GM03348 (cell line): ENCODE measurements at places on chromosomes 16 and 17.

- no peak for DNase-seq
Observed at GRCh38 chr17:36786867-36787266, 150.4 kb upstream of the LHX1 start.

GRCh38 chr16:117379-118365, 20.8 kb downstream of the NPRL3 start:
- DNase-seq, result peak; percentile 77

DNA sequence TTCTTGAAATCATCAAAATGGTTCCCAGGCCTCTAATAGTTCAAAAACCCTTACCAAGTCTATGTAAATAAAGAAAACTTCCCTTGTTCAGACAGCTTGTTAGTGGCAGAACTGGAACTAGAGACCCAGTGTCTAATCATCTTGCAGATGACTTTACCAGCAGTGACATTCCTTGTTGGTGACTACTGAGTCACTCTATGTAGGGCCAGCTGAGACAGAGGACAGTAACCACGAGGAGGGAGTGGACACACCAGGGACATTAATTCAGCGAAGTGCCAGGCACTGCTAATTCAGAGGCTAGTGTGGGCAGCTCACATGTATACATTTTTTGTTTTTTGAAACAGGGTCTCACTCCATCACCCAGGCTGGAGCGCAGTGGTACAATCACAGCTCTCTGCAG, 6.1 kb upstream of the HEATR3 start:
- no peak for DNase-seq

DNA sequence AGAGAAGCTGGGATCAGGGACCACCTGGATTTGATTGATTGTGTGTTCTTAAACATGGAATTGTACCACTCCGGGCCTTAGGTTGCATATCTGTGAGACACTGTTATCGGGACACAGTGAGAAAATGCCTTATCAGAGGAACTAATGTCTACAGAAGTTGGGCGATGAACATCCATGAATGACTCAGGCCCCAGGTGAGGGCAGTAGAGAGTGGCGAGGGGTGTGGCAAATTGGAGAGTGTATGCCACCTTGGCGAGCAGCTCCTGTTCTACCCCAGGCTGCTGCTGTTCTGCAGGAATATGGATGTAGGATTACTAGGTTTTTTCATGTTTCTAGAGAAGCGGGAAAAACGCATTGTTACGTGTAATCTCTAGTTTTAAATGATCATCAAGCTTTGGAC, 38.8 kb downstream of the CLEC16A start:
- DNase-seq, result no peak

GRCh38 chr17:75611851-75612429, 21.3 kb upstream of the SMIM5 start:
- DNase-seq, result no peak

DNA sequence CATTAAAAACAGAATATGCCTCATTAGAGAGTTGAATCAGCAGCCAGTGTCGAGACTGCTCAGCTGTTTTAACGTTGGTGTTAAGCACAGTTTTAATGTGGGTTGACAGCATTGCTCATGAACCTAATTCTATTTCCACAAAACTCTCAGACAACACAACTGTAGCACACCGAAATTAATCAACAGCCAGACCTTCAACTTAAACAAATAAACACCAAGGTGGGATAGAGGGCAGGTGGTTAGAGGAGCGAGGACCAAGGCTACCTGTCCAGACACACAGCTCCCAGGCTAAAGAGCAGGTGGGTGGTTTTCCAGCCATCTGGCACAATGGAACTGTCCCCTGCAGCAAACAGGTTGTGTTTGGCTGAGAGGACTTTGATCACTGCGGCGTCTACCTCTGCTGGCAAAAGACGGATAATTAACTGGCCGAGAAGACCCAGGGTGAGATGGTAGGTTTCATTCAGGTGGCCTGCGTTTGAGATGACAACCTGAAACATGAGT, 69.6 kb upstream of the ATP2A3 start:
- no peak for DNase-seq

- DNase-seq, result no peak
Observed at GRCh38 chr16:55899857-55900256, 24.7 kb upstream of the CES5A start.

GRCh38 chr16:68291227-68291626, 19.5 kb downstream of the SLC7A6OS start:
- no peak for DNase-seq

DNA sequence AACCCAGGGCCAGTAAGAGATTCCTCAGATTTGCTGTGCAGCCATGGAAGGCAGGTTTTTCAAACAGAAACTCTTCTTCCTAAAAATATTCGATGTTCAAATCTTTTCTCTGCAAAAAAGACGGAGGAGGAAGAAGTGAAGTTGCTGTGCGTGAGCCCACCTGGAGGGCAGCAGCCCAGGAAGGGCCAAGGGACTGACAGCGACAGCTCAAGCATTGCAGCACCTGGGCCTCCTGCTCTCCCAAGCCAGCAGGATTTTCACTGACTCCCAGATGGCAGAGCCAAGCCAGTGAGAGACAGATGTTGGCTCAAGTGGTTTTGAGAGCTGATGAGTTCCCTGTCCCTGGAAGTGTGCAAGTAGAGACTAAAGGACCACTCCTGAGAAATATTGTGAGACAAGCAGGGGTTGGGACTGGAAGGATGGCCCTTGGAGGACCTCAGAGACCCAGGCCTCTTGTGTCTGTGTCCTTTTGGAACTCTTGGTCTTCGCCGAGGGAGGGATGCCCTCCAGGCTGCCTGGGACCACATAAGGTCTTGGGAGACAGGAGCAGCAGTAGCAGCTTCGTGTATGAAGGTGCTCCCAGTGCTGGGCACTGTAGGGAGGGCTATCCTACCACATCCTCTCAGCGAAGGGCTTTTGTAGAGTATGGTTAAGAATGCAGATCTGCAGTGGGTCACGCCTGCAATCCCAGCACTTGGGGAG, 29.3 kb upstream of the TNFRSF13B start:
- no peak for DNase-seq

DNA sequence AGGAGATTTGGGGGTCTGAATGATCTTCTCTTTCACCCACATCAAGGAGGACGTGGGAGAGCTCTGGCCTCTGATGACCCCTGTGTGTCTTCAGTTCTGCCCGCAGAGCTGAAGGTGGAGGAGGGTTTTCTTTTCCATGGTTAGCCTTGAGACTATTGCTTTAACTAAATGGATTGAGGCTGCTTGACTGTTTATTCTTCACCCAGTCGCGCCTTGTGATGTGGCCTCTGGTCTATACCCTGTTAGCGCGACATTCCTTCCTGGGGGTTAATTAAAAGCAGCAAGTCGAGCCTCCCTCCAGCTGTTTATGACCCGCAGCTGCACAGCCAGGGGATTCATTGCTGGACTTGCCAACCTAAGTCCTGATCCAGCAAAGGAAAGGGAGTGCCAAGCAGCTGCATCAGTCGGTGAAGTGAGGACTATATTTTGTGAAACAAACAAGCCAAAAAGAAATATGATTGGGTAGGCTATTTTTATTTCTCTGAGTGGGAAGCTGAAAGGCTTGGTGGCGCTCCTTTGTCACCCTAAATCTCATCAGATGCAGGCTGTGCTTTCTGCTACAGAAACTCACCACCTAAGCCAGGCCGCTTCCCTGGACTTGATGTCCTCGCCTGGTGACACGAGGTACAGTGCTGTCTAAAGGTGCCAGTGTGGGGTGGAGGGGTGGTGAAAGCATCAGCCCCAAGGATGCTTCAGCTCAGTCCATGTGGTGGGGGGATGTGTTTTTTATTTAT, 11.0 kb upstream of the SEC14L1 start:
- DNase-seq, result peak; percentile 16

- DNase-seq, result no peak
Observed at GRCh38 chr16:69323415-69323814, 7.0 kb downstream of the PDF start.

DNA sequence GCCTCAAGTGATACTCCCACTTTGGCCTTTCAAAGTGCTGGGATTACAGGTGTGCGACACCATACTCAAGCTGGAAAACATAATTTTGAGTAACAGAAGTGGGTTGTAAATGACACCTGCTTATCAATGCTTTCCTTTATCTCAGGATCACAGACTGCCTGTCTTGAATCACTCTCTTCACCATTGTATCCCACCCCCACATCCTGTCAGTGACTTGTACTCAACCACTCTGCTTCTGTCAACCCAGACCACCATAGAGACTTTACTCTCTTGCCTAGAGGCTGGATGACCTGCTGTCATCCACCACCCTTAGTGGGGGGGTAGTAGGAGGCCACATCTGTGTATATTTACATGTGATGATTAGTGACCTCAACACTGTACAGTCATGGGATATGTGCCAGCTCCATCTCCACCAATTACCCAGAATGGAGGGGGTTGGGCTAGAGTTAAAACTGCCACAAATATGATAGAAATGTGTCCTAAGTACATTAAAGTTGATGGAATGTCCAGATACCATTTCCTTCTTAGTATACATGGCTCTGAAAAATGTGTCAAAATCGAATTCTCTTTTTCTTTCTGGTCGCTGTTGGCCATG, 338.7 kb downstream of the GRIN2A start:
- DNase-seq, result peak; percentile 14

DNA sequence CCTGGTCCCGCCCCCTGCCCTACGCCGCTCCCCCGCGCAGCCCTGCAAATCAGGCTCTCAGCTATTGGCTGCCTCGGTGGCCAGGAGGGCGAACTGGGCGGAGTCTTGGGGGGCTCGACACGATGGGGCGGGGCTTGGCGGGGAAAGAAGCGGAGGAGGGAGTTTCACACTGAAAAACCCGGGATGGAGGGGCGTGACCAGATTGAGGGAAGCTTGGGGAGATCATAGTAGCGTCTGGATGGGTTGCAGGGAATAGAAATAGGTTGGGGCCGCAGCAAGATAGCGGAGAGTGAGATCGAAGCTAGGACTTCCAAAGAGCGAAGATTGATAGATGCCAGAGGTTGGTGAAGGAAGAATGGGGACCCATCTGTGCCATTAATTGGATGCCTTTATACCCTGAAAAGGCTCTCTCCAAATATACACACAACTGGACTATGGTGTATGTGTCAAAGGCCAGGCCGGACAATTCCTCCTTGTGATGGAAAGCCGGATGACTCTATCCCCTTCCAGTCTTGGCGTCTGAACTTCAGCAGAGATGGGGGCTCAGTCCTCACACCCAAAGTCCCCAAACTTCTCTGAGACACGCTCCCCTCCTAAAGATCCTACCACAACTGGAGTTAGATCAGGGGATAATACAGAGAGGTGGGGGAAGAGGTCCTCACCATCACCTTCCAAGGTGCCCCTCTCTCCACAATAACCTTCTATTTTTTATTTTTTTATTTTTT, 376 bp upstream of the STAC2 start:
- DNase-seq, result peak; percentile 80

- DNase-seq, result peak; percentile 87
Observed at GRCh38 chr17:77409282-77410161, 268.8 kb downstream of the SEC14L1 start.

DNA sequence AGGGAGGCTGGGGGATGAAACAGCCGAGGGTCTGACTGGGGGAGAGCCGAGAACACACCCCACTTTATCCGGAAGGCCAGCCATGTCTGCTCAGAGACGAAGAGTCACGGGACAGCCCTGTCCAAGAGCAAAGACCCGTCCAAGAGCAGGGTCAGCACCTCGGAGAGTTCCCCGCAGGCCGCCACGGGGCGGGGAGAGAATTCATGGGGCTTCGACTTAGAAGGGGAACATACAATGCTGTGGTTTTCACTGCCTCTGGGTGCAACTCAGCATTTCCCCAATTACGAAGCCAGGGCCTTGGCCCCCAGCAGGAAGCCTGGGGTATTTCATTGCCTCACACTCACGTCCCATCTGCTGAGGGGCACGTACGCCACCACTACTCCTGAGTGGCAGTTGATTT, 59.3 kb downstream of the JPH3 start:
- peak; percentile 85 for DNase-seq

DNA sequence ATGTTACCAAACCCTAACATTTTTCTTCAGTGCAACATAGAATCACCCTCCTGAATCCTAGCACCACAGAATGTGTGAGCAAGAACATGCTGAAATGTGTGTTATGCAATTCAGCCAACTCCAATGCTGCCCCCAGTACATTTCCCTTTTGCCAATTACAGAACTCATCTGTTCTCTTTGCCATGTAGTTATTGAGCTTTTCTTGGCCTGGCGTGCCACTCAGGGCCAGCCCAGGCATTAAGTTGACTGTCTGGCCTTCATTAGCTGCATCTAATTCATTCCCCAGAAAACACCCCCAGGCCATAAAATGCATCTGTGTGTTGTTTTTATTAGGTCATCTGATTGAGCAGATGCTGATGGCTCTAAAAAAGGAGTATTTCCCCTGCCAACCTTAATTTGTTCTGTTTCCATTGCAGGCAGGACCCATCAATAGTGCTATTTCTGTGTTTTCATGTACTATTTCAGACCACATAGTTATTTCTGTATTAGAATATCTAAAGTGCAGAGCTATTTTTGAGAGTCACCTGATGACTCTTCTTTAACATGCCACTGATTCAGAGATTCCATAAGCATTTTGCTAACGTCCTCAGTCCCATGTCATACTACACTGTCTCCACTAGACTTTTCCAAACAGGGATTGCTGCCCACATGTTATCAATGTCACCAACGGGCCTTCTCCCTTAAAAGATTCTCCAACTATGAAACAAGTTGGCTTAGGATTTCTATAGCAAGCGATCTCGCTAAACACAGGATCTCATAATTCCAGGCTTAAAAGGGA, 969.7 kb downstream of the CDH11 start:
- peak; percentile 42 for DNase-seq

DNA sequence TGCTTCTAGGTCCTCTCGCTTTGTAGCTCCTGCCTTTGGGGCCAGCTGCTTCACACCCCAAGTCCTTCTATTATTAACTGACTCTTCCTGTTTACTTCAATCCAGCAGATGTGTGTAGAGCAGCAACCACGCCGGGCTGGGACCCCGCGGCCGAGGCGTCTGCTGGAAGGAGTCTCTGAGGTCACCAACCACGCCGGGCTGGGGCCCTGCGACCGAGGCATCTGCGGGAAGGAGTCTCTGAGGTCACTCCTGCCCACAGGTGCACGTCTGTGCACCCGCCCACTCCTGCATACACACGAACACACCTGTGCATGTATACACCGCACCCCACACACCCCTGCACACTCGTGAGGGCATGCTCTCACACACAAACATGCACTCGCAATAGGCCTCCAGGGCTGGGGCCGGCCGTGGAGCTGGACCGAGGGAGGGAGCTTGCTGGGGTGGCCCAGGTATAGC, 7.8 kb upstream of the TEX19 start:
- no peak for DNase-seq

DNA sequence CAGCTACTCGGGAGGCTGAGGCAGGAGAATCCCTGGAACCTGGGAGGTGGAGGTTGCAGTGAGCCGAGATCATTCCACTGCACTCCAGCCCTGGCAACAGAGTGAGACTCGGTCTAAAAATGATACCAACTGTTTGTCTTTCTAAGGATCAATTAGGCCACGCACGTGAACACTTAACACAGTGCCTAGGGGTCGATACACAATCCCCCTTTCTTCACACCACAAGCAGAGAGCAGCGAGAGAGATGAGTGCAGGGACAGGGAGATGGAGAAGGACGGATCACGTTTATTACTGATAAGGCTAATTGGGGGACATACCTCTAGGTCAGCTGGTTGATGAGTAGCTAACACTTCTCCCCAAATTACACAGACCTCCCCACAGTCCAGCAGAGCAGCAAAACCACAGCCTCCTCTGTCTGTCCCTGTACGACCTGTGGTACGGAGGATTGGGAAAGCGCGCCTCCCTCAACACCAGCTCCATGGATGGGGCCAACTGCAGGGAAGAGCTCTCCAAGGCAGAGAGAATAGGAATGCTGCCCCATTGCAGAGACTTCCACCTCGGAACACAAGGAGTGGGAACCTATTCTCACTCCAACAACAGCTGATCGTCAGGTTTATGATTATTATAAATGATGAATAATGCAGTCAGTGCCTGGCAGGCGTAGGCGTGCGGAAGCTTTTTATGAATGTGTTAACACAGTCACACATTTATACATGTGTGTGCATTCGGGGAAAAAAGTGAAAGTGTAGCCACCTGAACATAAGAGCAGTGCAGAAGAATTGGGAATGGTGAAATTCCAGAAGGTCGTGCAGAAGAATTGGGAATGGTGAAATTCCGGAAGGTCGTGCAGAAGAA, 155.1 kb downstream of the C16orf95 start:
- no peak for DNase-seq
